Activated naive CD4-positive, alpha-beta T cell treated with Interleukin-2 at 50 U/mL for 16 hours (primary cell): ENCODE measurements at places on chromosomes 11 and 22.

GRCh38 chr22:48153726-48154125, 1391.3 kb downstream of the TBC1D22A start:
- DNase-seq = no peak

GRCh38 chr11:62553080-62553838, 6.7 kb upstream of the AHNAK start:
- peak; percentile 53 for DNase-seq

DNA sequence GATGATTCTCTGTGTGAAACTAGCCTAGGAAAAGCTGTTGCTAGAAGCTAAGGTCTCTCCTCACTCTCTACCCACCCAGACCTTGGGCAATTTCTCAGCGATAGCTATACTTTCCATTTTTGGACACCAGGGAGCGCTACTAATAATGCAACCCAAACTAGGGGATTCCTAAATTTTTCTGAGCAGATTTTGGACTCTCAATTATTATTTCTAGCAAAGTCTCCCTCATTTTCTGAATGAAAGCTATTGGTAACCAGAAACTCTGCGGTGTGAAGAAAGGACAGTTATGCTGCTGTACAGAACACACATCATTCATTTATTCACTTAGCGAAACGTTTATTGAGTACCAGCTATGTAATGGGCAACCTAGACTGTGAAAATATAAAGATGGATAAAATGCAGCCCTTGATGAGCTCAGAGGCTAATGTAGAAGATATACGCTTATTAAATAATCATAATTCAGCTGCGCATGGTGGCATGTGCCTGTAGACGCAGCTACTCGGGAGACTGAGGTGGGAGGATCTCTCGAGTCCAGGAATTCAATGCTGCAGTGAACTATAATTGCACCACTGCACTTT, 6.1 kb upstream of the STIM1 start:
- DNase-seq = peak; percentile 47

- no peak for DNase-seq
Observed at GRCh38 chr11:109680127-109680526, 258.1 kb downstream of the C11orf87 start.

DNA sequence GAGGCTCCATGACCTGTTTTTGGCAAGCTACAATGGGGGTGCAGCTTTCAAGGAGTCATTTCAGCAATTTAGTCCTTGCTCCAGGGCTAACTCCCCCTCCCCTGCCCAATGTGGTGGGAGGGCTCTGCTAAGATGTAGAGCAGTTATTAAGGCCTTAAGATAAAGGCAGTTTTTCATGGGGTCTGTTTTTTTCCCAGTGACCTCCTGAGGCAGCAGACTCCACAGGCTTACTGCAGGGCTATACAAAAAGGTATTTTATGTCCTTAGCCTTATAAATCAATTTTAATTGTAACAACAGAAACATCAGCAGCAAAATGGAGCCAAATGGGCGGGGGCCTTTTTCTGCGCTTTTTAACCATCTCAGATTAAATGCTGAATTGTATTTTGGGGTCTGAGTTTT, 192.3 kb downstream of the KIRREL3 start:
- no peak for DNase-seq

DNA sequence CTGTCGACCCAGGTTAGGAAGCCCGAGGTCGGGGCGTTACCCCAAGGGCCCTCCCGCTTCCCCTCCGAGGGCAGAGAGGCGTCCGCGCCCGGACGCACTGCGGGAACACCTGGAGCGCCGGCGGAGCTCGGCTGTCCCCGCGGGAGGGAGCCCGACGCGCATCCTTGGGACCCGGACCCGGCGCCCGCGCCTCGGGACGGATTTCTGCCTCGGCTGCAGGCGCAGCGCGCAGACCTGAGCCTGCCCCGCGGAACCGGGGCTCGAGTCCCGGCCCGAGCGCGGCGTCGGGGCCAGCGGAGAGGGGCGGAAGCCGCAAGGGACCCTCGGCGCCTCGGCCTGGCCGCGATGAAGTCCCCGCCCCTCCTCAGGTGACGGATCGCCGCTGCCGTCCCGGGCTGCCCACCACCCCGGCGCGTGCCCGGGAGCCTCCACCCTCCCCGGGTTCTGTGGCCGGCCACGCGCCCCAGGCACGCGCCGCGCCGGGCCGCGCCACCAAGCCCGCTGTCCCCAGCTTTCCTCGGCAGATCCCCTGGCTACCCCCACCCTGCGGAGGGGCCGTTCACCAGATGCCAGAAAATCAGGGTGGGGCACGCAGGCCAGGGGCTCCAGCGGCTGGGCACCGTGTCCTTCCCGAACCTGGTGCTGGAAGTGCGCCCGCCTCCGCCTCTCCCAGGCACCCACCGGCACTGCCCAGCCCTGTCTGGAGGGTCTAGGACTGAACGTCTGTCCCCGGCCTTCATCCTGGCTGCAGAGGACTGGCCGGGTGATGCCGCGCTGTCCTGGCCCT, 410 bp downstream of the GLB1L3 start:
- peak; percentile 15 for DNase-seq

DNA sequence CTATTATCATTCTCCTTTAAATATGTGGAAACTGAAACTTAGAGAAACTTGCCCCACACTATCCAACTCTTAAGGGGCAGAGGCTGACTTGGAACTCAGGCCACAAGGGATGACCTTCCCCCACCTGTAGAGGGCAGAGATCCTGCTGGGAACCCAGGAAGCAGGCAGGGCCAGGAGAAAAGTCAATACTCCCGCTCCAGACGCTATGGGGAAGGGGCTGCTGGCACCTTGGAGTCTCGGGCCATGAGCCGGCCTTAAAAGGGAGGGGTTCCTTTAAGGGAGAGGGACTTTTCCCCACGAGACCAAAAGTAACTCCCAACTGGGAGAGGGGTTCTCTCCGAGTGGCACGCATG, 620 bp upstream of the ANO5 start:
- no peak for DNase-seq

DNA sequence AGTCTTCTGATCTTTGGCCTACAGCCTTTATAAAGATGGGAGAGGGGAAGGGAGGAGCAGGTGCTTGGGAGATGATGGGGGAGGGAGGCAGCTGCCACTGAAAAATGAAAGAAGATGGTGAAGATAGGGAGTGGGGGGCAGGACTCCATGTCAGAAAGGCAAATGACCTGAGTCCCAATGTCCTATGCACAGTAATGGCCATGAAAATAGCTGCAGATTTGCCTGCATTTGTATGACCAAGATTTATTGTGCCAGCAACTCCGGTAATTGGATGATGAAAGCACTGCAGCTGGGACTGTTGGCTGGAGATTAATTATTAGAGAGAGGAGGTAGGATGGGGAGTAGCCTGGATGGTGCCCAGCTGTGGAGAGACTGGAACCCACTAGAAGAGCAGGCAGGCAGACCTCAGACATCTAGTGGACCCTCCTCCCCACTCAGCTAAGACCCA, 36.1 kb downstream of the NEU3 start:
- no peak for DNase-seq

- no peak for DNase-seq
Observed at GRCh38 chr11:19650467-19650866, 62.2 kb upstream of the NAV2 start.

DNA sequence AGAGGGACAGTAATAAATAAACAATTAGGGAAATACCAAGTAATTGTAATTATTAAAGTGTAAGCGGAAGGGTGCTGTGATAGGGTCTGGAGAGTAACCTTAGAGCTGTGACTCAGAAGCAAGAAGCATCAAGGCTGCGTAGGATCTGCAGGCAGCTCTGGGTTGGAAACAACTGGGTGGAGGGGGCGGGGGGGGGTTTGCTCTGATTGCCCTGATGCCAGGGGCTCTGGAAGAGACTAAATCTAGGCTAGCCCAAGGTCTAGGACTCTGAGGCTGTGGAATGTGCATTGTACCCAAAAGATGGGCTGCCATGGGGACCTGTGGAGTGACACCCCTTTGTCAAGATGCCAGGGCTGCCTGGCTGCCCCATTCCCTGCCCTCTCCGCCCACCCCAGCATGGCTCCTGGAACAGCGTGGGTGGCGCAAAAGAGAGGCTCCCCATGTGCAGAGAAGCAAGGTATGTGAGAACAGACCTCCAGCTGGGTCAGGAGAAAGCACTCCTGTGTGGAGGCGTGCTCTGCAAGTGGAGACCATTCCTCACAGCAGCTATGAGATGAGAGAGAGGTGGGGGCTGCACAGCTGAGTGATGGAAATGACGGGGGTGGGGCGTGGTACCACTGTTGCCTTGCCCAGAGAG, 101.1 kb upstream of the CRYBB3 start:
- DNase-seq = no peak

DNA sequence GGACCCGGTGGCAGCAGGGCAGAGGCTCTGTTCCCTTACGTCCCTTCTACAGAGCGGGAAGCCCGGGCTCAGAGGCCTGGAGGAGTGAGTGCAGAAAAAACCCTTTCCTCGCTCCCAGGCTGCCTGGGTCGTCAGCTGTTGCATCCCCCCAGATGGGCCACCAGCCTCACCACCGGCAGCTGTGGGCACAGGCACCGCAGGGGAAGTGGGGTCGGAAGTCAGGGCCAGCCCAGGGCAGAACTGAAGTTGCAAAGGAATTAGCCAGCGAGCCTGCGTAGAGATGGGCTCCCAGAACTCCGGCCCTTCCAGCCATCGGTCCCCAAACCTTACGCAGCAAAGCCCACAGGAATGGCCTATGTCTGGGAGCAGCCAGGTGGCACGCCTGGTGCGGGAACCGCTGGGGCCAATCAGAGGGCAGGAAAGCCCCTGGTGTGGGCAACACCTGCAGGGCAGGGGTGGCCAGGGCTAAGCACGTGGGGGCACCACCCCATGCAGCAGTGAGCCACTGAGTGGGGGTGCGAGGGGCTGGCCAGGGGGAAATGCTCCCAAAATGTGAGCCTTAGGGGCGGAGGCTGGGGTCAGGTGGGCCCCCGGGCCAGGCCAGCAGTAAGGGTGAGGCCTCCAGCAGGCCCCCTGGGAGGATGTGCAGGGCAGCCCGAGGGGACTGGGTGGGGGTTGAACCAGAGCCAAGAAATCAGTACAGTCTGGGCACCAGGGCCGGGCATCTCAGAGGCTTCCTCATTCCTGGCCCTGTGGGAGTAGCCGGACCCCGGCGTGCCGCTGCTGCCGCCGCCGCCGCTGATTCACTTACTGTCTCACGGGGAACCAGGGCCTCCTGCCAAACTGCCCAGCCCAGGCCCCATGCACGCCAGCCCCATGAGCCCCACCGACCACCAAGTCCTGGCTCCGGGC, 58.2 kb downstream of the WNT7B start:
- DNase-seq = no peak
